Stimulated activated CD4-positive, alpha-beta T cell treated with anti-CD3 and anti-CD28 coated beads, TNF-alpha, amount 100 ng/mL, for 48 hours (primary cell): ENCODE measurements at places on chromosomes 13 and 19.

GRCh38 chr19:38898788-38899446 lies 501 bp downstream of the SIRT2 start:
- DNase-seq: no peak

DNA sequence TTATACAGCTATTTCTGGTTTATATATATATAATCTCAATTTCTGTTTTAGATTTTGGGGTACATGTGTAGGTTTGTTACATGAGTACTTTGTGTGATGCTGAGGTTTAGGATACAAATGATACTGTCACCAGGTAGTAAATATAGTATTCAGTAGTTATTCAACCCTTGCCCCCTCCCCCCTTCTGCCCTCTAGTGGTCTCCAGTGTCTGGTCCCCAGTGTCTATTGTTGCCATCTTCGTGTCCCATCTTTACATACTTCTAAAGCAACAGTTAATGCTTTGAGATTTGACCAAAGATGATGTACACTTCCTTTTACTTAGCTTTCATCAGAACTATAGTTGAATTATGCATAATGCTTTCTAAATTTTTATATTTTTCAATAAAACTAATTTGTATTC lies 1623.4 kb upstream of the PRR20A start:
- no peak for DNase-seq

DNA sequence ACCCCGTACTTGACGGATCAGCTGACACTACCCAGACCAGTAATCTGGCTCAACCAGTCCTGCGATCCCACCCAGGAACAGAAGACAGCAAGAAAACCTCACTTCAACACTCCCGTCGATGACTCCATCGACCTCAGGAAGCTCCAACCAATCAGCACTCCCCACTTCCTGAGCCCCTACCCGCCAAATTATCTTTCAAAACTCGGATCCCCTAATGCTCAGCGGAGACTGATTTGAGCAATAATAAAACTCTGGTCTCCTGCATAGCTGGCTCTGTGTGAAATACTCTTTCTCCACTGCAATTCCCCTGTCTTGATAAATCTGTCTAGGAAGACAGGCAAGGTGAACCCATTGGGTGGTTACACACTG lies 1.2 kb downstream of the LSM4 start:
- no peak for DNase-seq

DNA sequence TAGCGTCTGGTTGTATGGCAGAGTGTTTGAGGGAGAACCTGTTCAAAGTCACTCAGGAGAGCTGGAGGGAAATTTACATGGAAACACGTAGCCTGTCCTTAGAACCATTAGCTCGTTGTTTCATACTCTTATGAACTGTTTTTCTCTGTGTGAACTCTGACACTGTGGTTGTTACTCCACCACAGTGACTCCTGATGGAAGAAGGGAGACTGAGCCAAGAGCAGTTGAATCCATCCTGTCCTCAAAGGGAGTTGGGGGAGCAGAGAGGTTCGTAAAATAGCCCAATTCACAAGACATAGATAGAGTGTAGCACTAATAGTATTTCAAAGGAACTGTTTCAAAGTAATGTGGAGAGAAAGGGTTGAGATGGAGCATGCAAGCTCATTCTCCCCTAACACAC lies 964.8 kb downstream of the PCDH9 start:
- no peak for DNase-seq

DNA sequence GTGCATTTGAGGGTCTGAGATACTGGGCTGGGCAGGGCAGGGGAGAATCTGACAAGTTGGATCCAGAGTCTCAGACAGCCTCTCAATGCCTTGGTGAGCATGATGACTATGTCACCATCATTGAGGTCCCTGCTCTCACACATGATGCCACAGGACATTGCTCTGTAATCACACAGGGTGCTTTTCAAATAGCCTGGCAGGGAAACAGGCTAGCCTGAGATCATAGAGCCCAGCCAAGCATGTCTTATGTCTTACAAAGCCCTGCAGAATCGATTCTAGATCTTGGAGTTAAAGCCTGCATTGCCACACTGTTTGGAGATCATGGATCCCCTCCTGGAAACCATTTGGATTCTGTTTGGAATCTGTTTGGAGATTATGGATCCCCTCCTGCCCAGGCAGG lies 5.3 kb downstream of the KCNN1 start:
- DNase-seq: no peak

DNA sequence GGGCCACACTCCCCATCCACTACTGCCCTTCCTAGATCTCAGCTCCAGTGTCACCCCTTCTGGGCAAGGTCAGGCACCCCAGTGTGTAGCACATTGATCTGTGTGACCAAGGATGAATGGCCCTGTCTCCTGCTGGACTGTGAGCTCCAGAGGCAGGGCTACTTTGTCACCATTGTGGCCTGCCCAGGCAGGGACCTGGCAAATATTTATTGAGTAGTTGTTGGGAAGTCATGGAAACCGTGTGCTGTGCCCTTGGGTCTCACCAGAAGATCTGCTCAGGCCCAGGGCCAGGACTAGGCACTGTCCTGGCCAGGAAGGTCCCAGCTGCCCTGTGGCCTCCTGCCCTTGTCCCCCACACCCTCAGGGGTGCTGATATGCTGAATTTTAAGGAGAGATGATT lies 10.5 kb downstream of the NACC1 start:
- DNase-seq: no peak

DNA sequence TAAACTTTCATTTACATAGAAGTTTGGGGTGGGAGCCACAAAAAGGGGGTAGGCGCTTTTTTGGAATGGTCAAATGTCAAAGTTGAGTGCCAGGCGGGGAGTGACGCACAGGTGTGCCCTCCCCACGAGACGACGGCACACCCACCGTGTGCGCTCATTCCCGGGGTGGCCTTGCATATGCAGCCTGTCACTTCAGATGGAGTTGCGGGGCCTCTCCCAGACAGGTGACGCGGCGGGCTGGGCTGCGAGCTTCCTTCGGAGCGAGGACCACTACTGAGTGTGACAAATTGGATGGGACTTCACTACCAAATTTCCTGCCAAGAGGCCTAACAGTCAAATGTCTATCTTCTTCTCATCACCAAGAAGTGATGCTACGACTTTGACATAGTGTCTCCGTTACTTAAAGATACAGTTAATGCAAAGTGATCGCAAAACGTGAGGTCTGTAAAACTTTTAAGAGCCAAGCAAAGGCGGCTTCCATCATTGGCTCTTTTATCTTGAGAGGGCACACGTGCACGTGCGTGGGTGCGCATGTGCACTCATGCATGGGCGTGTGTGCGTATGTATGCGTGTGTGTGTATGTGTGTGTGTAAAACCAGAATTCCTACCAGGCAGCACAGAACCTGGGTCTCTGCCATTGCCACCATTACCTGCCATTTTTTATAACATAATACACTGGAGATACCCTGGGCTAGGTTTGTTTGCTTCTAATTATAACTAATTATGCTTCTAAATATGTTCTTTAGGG lies 43.1 kb downstream of the TSHZ3 start:
- no peak for DNase-seq

DNA sequence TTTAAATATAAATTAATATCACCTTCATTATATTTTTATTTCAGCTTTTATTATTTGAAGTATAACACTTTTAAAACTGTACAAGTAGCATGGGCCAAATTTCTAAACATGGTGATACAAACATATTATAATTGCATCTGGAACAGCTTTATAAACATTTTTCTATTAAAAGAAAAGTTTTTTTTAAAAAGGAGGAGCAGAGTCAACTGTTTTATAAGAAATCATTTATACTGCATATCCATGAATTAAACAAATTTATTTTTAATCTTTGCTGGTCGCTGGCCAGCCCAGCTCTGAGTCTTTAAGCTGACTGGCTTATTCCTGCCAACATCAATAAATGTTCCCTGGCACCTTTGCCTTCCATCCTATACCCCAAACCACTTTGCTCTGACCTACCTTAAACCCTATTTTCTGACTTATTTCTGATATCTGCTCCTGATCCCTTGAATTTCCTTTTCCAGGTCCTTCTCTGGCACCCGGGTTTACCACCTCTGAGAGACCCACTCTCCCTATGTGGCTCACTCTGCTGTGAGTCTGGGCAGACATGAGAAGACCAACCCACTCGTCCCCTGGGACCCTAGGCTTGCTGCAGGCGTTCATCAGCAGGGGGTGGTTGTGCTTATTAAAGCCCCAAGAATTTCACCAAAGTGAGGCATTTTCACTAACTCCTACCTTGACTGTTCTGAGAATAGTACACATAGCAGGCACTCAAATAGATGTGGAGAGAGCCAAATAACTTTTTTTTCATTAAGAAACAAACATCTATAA lies 220.3 kb downstream of the KLF12 start:
- DNase-seq: no peak

DNA sequence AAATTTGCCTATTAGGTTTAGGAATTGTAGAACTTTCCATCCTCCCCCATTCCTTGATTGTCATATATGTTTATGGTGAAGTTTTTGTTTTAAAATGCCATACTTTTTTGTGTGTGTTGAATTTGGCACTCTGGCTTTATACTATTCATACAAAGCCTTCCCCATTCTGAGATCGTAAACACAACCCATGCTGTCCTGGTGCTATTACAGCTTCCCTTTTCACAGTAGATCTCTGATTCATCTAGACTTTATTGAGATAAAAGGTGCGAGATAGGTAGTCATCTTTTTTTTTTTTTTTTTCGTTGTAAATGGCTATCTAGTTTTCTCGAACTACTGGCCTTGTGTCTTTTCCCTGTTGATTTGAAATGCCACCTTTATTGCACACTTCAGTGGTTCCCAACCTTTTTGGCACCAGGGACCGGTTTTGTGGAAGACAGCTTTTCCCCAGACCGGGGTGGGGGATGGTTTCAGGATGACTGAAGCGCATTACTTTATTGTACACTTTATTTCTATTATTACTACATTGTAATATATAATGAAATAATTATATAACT lies 94.6 kb downstream of the LRCH1 start:
- no peak for DNase-seq

DNA sequence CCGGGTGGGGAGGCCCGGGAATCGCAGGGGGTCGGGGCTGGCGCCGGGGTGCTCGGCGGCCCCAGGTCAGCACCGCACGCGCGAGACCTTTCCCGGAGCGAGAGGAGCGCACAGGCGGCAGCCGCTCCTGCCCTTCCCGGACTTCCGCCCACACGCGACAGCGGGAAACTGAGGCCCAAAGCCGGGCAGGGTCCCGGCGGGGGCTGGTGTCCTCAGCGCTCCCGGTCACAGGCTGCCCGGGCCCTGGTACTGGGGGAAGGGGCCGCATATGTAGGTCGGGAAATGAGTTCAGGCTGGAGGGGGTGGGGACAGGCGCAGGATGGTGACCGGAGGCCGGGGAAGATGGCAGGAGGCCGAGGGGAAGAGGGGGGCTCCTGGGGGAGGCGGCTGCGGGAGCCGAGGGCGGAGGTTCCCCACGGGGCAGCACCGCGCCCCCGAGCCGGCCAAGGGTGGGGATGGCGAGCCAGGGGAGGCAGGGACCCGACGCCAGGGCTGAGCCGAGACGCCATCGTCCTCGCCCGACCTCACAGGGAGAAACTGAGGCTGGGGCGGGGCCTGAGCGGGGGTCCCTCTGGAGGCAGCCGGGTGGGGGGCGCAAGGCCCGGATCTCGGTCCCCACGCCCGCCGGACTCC lies 662 bp downstream of the CBARP start:
- no peak for DNase-seq

GRCh38 chr13:55714120-55714519 lies 1426.6 kb upstream of the PRR20A start:
- DNase-seq: no peak

DNA sequence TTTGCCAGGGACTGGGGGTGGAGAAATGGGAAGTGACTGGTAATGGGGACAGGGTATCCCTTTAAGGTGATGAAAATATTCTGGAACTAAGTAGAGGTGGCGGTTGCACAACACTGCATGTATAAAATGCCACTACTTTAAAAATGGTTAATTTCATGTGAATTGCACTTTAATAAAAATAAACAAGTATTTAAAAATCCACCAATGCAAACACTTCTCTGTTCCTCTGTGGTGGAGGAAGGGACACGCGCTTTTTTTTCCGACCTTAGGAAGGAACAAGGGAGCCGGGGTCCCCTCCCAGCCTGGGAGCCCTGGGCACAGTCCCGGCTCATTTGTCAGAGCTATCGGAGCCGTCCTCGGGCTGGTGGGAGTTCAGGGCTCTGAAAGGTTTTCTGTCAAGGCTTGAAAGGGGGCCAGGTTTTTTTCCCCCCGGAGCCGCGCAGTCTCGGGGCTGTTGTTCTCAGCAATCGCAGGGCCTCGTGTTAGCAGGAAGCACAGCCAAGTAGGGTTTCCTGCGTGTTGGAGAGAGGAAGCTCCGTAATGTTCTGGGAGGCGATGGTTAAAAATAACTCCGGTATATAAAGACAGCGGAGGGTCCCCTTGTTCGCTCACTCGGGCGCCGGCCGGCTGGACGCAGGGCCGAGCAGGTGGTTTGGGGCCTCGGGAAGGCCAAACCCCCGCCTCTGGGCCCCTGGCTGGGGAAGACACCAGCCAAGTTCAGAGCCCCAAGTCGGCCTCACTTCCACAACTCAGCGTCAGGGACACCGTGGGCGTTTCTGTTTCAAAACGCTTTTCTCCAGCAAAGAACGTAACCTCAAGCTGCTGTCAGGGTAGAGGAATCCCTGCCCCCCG lies 41.2 kb upstream of the KLF2 start:
- peak; percentile 70 for DNase-seq

- DNase-seq: no peak
Observed at GRCh38 chr13:73399347-73400216, 340.8 kb downstream of the KLF5 start.

DNA sequence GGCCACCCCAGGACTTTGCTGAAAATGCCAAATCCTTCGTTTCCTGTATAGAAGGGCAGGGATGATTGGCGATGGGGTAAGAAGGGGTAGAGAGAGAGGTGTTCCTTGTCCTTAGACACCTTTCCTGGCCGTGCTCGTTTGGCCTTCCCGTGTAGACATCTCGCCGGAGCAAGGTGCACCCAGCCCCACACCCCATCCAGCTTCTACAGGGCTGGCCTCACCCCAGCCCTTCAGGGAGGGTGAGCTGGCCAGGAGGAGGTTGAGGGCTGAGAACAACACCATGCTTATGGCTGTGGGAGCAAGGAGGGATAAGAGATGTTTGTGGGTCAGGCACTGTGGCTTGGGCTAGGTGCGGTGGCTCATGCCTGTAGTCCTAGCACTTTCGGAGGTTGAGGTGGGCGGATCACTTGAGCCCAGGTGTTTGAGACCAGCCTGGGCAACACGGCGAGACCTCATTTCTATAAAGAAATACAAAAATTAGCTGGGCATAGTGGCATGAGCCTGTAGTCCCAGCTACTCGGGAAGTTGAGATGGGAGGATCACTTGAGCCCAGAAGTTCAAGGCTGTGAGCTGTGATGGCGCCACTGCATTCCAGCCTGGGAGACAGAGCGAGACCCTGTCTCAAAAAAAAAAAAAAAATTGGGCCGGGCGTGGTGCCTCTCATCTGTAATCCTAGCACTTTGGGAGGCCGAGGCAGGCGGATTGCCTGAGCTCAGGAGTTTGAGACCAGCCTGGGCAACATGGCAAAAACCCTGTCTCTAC lies 15.5 kb downstream of the SMARCA4 start:
- no peak for DNase-seq

- no peak for DNase-seq
Observed at GRCh38 chr19:39479916-39480315, 722 bp upstream of the TIMM50 start.

GRCh38 chr19:843836-844545 lies 3.2 kb downstream of the PRTN3 start:
- no peak for DNase-seq
